ENCODE measurements at places on chromosomes 12 and 14.
A peak's percentile ranks its signal among the peaks of the same experiment; 100 is the strongest.

- no peak for DNase-seq
Measured at GRCh38 chr12:22856178-22856577, 231.2 kb downstream of the ETNK1 start.

- DNase-seq: no peak
Measured at GRCh38 chr12:129885287-129885686, 18.5 kb downstream of the TMEM132D start.

GRCh38 chr14:61438860-61439765, 117.7 kb downstream of the PRKCH start:
- peak; percentile 70 for DNase-seq

- no peak for DNase-seq
Measured at GRCh38 chr14:36504771-36505175, 15.3 kb downstream of the NKX2-1 start.

DNA sequence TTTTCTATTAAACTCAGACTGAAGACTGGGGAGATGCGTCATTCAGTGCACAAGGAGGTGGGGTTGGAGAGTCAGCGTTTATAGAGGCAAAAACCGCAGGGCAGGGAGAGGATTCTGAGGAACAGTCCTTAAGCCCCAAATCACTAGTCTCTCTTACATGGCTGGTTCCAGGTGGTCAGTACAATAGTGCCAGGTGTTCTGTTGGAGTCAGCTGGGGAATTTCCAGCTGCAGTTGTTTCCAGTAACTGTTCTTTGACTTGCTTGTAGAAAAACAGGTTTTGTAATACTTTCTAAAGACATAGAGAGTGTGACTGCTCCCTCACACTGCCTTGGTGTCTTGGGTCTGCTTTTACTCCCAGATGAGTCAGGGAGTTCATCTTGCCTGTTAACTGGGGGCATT, 192.2 kb downstream of the TMTC3 start:
- DNase-seq: no peak
